H4 (cell line): ENCODE measurements at places on chromosomes 2 and 18. TPM values are rescaled to one million over a fixed set of nuclear protein-coding genes. Genes with fewer than 3 reads are reported as not detected.

GRCh38 chr18:79825913-79826312 lies 28.2 kb downstream of the KCNG2 start:
- no peak for DNase-seq

- no peak for DNase-seq
These were observed 307.3 kb upstream of the MEIS1 start for GRCh38 chr2:66127656-66128055.

DNA sequence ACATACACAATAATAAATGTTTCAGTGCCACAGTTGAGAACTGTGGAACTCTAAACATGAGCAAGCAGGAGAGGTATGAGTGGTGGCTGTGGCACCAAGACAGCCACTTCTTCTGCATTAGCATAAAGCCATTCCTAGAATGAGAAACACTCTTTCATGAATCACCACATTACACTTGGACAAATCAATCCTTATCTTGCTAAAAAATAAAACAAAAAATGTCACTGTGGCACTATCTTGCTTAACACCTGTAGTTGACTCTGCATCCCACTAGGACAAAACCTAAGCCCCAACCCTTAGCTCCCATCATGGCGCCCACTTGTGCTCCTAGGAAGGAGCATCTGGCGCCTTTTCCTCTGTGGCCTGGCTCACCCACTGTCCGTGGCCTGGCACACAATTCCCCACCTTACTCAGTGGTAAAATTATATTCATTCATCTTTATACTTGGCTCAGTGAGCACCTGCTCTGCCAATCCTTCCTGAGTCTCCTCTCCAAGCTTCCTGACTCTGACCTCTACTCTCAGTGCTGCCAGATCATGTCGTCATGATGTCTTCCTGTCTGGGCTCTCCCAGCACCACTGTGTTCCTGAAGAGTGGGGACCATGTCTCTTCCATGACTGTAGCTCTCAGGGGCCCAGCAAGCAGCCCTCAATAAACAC lies 272.9 kb downstream of the LNPK start:
- no peak for DNase-seq

- no peak for DNase-seq
These were observed 60.5 kb upstream of the ST3GAL5 start for GRCh38 chr2:85949280-85949679.

GRCh38 chr18:25351280-25351775 lies 638 bp downstream of the ZNF521 start:
- DNase-seq = no peak

The LNPK gene
- total RNA-seq = 9.4 and 19.8 TPM in 2 replicates

DNA sequence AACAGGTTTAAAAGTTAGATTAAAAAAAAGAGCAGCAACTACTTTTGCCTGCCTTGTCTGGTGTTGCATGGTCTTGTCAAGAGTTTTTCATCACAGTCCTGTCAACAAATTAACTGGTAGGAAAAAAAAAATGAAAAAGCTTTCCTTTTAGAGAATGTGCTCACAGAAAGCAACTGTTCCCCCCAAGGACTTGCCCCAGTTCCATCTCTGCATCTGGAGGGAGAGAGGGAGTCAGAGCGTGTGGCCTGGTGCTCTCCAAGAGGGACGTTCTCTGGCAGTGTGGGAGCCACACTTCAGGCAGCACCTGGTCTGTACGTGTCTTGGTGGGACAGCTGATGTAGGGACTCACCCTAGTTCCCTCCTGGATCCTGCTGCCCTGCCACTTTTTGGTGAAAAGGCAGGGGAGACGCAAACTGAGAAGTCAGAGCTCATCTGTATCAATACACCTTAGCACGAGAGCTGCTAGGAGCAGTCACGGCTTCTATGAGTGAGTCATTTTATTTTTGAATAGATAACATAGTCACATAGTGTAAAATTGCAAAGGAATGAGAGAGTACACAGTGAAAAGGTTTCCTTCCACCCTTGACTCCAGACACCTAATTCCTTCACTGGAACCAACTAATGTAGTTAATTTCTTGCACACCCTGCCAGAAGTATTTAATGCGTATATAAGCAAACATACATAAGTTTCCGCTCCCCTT lies 172.5 kb upstream of the MGAT5 start:
- DNase-seq = no peak

GRCh38 chr2:2233171-2233826 lies 97.8 kb downstream of the MYT1L start:
- DNase-seq = no peak

DNA sequence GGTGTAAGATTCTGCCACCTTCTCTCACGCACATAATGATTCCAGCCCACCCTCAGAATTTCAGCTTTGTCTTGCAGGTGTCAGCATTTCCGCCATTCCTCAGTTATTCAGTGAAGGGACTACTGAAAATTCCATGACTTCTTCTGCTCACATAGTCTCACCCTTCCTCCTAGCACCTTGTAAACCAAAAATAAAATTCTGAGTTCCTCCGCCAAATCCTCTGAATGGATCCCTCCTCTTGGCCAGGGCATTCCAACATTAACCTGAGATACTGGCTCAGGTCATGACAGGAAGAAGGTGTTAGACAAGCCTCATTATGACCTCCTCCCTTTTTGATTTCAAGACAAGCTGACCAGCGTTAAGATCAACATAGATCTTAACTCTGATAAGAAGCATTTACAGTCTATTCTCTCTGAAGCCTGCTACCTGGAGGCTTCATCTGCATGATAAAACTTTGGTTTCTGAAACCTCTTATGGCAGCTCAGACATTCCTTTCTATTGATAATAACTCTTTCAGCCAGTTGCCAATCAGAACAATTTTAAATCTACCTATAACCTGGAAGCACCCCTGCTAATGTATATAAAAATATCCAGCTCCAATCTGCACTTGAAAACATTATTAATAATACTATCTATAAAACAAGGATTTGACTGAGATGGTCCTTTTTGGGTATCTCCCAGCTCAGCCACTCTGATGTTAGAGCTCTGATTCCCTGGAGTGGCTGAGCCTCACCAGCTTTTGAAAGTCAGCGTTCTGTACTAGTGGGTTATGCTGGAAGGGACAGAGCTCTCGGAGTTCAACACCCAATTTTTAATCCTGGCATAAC lies 136.4 kb upstream of the APCDD1 start:
- no peak for DNase-seq

DNA sequence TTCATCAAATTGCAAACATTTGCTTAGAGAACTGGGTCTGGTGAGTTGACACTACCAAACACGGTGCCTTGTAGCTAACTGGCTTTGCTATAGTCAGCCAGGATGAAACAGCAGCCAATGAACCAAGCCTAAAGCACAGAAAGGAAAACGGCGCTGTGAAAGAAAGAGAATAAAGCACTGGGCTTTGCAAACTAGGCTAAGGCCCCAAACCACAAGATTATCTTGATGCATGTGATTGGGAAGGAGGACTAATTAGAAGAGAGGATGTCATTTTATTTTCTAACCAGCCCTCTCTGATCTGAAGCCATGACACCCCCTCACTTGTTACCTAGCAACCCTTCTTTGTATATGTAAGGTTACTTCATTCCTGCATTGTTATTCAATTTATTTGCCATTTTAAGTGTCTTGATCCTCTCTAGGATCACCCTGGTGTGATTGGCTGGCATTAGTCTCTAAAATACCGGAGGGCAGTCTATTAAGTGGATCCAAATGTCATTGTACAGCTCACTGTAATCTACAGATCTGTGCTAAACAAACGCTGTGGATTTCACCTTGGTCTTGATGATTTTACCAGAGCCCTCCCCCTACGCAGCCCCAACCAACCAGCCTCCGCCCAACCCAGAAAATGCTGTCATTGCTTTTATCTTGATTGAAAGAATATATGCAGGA lies 395.4 kb upstream of the ACVR2A start:
- no peak for DNase-seq
